HCEC 1CT (cell line): ENCODE measurements at places on chromosomes 11 and 22.

DNA sequence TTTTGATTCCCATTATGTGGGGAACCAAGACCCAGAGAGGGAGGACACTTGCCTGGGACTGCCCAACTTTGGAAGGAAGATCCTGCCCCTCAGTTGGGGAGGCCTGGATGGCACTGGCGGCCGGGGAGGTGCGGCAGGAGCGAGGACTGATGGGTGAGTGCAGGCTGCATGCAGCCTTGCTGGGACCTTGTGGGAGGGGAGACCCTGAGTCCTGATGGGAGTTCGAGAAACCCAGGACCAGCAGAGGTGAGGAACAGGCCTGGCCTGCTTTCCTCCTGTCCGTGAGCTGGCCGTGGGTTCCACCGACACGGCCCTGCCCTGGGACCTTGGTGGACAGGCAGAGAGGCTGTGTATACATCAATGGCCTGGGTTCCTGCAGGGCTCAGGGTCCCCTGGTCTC, 19.3 kb upstream of the SMIM38 start:
- DNase-seq = no peak

DNA sequence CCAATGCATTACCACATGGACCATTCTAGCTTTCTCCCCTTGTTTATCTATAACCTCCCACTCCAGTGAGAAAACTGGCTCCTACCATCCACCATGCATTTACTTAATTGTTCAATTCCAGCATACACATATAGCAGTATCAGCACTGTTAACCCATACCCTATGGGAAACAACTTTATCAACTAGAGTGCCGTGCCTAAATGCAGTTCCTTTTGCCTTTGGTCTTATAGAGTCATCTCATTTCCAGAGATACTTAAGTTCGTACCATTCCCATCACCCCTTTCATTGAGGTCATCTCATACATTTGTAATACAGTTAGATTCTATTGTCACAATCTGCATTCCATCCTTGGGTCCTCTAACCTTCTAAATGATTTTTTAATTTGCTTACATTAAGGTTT, 86.9 kb downstream of the PARVA start:
- DNase-seq = no peak

DNA sequence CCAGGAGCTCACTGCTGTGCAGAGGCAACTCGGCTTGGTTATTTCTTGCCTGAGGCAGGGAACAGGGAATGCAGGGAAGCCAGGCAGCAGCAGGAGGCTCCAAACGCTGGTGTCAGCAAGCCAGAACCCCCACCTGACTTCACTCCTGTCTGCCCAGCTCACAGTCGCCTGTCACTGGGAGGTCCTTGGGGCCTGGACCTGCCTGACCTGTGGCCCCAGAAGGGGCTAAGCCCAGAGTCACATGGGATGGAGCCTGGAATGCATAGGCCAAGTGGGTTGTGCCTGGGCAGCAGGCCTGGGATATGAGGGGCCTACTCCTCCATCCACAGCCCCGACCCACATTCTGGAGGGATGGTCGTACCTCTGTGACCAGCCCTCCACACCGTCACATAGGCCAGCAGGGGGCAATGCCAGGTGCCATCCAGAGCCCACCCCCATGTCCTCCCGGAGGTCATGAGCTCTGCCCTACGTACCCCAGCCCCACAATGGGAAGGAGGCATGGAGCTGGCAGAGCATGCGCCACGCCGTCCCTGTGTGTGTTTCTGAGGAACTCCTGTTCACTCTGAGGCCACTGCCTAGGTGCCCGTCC, 5.2 kb downstream of the RASSF7 start:
- DNase-seq = no peak

- no peak for DNase-seq
Observed at GRCh38 chr11:32044158-32044863, 46.6 kb upstream of the RCN1 start.

GRCh38 chr11:45343444-45343843, 57.3 kb upstream of the SYT13 start:
- no peak for DNase-seq

DNA sequence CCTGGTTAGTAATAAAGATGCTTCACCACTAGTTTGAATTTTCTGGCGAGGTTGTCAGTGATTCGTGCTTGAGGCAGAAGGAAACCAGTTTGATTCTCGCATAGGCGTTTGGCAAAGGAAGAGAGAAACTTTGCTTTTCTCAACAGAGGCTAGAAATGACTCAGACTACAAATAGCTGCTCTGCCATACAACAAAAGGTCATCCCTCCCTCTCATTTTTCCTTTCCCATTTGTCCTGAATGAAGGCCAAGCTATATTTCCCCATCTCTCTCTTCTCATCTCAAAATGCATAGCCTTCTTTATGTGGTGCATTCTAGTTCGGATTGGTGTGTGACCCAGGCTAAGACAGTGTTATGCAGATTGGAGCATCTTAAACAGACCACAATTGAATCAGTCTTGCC, 741.4 kb downstream of the NTM start:
- DNase-seq = peak; percentile 80

- no peak for DNase-seq
Observed at GRCh38 chr11:134764367-134764766, 352.3 kb upstream of the B3GAT1 start.

- peak; percentile 43 for DNase-seq
Observed at GRCh38 chr22:38461414-38462081, 6.3 kb upstream of the KDELR3 start.

- peak; percentile 77 for DNase-seq
Observed at GRCh38 chr22:38257181-38257580, 15.6 kb downstream of the TMEM184B start.

DNA sequence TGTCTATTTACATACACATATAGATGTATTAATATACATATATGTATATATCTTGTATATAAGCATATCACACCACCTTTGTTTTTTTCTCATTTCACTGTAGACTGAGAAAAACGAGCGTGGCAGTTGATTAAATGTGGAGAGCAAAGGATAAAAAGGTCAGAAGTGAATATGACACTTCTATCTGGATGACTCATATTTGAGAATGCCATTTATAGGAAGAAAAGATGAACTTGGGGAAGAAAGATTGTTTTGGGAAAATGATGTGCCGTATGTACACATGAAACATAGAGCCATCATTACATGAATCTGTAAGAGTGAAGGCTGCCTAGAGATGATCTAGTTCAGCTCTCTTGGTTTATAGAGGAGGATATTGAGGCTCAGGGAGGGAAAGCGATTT, 28.7 kb downstream of the AMOTL1 start:
- peak; percentile 54 for DNase-seq

DNA sequence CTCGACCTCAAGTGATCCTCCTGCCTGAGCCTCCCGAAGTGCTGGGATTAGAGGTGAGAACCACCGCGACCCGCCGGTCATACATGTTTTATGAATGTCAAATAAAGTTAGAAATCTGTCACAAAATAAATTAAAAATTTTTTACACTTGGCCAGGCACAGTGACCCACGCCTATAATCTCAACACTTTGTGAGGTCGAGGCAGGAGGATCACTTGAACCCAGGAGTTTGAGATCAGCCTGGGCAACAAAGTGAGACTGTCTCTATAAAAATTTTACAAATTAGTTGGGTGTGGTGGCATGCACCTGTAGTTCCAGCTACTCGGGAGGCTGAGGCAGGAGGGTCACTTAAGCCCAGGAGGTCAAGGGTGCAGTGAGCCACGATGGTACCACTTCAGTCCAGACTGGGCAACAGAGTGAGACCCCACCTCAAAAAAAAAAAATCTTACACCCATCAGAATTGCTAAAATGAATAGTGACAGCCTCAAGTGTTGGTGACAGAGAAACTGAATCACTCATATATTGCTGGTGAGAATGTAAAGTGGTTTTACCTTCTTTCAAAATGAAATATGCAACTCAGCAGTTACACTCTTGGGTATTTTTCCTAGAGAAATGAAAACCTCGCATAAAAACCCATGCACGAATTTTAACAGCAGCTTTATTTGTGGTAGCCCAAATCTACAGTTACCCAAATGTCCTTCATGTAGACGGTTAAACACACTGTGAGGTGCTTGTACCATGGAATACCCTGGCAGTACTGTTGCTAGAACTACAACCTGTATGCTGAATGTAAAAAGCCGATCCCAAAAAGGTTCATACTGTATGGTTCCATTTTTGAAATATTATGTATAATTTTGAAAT, 55.4 kb downstream of the MED15 start:
- no peak for DNase-seq

DNA sequence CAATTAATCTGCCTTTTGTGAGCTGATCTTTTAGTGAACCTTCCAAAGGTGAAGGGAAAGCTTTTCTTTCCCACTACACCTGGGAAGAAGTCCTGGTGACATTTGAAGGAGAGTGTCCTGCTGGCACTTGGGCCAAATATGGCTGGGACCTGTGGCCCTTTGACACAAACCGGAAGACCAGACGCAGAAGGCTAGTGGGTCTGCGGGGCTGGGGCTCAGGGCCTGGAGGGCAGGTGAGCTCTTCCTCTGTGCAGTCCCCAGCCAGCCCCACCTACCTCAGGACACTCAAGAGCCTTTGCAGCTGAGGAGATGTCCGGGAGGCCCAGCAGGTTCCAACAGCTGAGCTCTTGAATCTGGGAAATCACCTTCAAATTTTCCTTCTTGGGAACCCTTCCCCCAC, 138.0 kb upstream of the THY1 start:
- no peak for DNase-seq

- DNase-seq = no peak
Observed at GRCh38 chr22:37063431-37064420, 12.2 kb downstream of the KCTD17 start.

DNA sequence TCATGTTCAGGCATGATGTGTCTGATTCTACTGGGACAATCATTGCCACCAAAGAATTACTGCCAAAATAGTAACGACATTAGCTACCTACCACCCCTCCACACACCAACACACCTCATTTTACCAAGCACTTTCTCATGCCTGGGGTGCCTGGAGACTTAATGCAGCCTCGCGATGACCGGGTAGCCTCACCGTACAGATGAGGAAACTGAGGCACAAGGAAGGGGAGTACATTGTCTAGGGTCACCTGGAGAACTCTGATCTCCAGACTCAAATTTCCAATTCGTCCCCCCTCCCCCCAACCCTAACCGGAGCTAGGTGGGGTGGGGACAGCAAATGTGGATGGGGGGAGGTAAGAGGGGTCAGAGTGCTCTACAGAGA, 2.7 kb upstream of the RTN4RL2 start:
- no peak for DNase-seq

GRCh38 chr11:34586488-34587281, 34.2 kb upstream of the EHF start:
- no peak for DNase-seq
